KG1 (cell line): ENCODE measurements at places on chromosomes 13 and 19.

- no peak for DNase-seq
Measured at GRCh38 chr13:75217949-75218348, 264.0 kb downstream of the TBC1D4 start.

GRCh38 chr13:28031220-28031895 lies 42.9 kb upstream of the URAD start:
- DNase-seq: peak; percentile 17

DNA sequence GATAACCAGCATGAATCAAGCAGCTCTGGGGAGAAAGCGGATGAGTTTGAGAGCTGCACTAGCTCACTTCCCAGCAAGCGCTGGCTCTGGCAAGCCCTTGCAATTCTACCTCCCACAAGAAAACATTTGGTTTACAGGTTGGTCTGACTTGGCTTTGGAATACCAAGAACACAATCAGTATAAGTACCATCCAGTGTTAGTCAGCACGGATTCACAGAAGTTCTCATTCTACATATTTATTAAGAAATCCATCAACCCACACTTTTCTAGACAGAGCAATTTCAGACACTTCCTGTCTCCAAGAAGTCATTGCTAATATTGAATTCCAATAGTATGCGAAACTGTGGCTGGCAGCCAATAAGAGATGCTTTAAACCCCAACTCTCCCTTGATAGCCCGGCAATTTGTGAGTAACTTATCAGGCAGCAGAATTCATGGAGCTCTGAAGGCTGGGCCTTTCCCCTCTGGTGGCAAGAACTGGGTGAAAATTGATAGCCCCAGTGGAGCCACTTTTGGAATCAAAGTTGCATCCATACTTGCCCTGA lies 59.4 kb upstream of the WASF3 start:
- no peak for DNase-seq

GRCh38 chr13:113273321-113273720 lies 23.7 kb upstream of the LAMP1 start:
- DNase-seq: no peak

- DNase-seq: no peak
Measured at GRCh38 chr19:48194844-48195830, 24.7 kb downstream of the ZSWIM9 start.

DNA sequence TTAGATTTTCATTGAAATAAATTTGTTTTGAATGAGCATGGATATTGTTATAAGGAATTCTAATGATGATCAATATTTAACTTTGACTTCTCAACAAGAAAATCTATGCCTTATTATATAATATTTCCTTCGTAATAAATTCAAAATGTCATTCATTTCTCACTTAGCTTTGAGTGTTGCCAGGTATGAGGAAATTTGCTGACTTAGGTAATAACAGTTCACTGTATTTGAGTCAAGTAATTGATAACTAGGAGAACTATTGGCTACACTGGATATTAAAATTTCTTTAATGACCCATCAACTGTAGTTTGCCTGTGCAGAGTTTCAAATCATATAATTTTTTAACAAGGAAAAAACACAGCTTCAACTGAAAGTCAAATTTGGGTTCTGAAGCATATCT lies 746.6 kb downstream of the SLITRK5 start:
- DNase-seq: no peak

GRCh38 chr13:33228648-33229445 lies 56.7 kb downstream of the STARD13 start:
- DNase-seq: peak; percentile 9

DNA sequence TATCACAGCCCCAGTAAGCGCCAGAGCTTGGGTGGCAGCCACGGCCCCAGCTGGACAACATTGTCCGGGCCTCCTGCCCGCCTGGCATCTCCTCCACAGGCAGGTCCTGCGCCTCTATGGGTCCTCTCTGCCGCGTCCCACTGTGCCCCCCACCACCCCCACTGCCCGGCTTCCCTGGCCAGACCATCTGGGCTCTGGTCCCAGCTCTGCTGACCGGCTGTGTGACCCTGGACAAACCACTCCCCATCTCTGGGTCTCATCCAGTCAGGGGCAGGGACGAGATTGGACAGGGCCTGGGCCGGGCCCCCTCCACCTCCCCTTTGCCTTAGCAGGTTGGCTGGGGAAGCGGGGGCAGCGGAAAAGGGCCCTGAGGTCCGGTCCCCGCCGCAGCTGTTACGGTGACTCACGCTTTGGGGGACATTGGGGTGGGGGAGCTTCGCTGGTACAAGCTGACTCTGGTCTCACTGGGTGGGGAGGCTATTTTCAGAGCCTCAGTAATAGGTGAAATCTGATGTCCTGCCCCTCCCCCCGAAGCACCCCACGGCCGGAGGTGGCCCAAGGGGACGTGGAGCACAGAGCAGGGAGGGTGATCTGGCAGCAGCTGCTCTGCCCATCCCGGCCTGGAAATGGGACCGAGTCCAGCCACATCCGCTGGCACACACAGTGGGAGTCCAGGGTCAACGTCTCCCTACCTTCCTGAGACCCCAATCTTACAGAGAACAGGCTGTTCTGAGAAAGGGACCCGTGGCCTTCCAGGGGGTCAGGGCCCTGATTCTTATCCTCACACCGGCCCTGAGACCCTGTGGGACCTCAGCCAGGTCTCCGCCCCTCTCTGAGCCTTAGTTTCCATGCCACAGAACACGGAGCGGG lies 9.1 kb downstream of the NFIC start:
- DNase-seq: no peak

GRCh38 chr19:33349319-33350289 lies 23.9 kb upstream of the CEBPG start:
- DNase-seq: no peak

DNA sequence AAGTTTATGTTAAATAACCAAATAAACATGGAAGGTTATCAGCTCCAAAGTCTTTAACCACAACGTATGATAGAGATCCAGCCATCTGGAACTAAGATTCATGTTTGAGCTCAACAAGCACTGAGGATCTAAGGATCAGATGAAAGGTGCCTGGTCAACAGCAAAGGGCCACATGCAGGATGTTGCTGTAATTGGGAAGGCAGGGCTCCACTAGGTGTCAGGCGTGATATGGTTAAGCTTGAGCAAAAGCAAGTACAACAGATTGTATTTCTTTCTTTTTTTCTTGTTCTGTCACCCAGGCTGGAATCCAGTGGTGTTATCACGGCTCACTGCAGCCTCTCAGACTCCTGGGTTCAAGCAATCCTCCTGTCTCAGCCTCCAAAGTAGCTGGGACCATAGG lies 12.0 kb downstream of the EBPL start:
- no peak for DNase-seq

GRCh38 chr19:11018763-11019162 lies 57.9 kb downstream of the SMARCA4 start:
- DNase-seq: no peak

DNA sequence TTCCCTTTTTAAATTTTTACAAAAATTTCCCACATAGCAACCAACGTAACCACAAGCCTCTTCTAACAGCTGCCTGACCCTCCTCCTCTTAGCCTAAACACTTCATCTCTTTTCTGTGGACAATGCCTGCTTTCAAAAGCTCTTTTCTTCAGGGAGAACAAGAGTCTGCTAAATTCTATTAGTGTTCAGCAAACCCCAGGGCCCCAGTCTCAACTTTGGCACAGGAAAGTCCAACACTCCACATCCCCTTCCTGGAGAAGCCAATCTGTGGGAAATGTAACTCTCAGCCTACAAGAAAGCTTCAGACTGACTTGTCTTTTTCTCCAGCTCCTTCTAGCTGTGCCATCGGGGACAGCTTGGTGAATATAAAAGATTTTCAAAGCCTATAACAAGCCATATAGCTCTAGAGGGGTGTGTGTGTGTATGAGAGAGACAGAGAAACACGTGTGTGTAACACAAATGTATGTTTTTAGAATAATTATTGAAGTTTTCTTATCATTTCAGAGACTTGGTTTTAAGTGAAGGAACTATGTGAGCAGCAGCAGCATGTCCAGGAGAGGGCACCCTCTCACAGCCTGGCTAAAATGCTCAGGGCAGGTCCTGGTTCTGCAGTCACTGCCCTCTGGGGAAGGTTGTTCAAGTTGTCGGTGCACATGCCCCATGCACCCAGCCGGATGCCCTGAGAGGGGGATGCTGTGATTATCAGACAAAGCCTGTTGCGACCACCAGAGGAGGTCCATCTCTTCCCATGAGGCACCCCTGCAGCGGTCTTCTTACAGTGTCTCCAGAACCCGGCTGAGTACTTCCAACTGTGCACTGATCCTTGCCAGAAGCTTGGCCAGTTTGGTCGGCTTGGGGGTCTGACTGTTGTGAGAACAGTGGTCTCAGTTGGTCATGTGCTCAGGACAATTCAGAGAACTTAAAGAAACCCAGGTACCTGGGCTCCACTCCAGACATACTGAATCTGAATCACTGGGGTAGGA lies 34.4 kb downstream of the CCDC70 start:
- DNase-seq: peak; percentile 5

- DNase-seq: no peak
Measured at GRCh38 chr19:20102097-20102496, 24.3 kb downstream of the ZNF90 start.

DNA sequence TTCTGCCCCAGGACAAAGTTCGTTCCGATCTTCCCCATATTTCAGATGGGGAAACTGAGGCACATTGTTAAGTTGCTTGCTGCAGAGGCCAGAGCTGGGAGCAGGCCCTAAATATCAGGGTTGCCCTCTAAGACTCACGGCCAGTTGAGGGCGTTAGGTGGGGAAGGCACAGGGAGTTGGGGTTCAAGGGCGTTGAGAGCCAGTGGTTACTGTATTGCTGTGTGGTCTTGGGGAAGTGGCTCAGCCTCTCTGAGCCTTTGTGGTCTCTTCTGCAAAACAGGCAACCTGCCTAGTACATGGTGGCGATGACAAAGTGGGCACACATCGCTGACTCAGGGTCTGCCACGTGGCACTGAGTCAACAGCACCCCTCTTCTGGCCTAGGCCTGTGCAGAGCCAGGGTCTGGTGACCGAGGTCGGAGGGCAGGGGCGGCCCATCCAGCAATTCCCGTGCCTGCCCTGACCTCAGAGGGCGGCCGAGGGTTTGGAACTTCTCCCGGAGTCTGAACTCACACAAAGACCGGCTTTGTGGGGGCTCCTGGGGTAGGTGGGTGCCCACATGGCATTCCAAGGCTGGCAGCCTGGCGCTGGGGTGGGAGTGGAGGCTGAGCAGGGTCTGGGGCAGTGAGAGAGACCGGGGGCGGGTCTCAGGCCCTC lies 10.2 kb downstream of the TNFAIP8L1 start:
- no peak for DNase-seq

GRCh38 chr19:46068345-46069258 lies 27.8 kb upstream of the IGFL4 start:
- DNase-seq: no peak

- no peak for DNase-seq
Measured at GRCh38 chr13:109419896-109420295, 366.5 kb downstream of the IRS2 start.

GRCh38 chr19:29851769-29852521 lies 40.2 kb downstream of the CCNE1 start:
- no peak for DNase-seq

DNA sequence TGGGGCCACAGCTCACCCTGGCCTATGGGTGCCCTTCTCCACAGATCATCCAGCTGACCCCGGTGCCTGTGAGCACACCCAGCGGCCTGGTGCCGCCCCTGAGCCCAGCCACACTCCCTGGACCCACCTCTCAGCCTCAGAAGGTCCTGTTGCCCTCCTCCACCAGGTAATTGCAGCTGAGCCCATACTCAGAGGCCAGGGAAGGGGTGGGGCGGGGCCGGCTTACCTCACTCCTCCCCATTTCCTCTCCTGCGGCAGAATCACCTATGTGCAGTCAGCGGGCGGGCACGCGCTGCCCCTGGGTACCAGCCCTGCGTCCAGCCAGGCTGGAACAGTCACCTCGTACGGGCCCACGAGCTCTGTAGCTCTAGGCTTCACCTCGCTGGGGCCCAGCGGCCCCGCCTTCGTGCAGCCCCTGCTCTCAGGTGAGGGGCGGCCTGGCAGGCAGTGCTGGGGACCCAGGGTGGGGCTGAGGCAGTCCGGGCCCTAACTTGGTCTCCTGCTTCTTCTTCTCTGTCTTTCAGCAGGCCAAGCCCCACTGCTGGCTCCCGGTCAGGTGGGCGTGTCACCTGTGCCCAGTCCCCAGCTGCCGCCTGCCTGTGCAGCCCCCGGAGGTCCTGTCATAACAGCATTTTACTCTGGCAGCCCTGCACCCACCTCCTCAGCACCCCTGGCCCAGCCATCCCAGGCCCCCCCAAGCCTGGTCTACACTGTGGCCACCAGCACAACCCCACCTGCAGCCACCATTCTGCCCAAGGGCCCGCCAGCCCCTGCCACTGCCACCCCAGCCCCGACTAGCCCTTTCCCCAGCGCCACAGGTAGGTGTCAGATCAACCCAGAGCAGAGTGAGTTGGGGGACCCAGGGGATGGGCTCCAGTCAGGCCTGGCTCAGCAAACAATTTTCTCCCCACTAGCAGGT lies 9.6 kb upstream of the PRR19 start:
- DNase-seq: no peak
